ENCODE measurements at places on chromosomes 4 and X. TPM values are rescaled to one million over a fixed set of nuclear protein-coding genes. Genes with fewer than 3 reads are reported as not detected.

Gene SLC25A53
- total RNA-seq, result 17.1 TPM

Gene TLR1
- 50.8 TPM for total RNA-seq

Gene HTR2C
- not detected for total RNA-seq

Gene HSD17B13
- total RNA-seq, result 0.39 TPM

Gene SPANXC
- total RNA-seq, result not detected

Gene ASB9
- not detected for total RNA-seq

Gene ANAPC4
- 52.6 TPM for total RNA-seq

GRCh38 chrX:125202591-125203248 is 117.0 kb upstream of the TEX13C start:
- H3K4me1 ChIP-seq, result no peaks in the 10 kb centered on the region
- no peak overlapping the region for H3K4me3 ChIP-seq
- no peak overlapping the region for H3K27ac ChIP-seq
- H3K36me3 ChIP-seq, result no peaks in the 10 kb centered on the region
- DNase-seq, result no peak

- no peaks in the 10 kb centered on the region for H3K36me3 ChIP-seq
- H3K27me3 ChIP-seq, result no peaks in the 10 kb centered on the region
- no peak for DNase-seq
- no peak overlapping the region for H3K27ac ChIP-seq
- peaks cover 3% of the 10 kb centered on the region for H3K4me1 ChIP-seq
Observed at GRCh38 chr4:168787801-168788595, 222.1 kb downstream of the CBR4 start.

DNA sequence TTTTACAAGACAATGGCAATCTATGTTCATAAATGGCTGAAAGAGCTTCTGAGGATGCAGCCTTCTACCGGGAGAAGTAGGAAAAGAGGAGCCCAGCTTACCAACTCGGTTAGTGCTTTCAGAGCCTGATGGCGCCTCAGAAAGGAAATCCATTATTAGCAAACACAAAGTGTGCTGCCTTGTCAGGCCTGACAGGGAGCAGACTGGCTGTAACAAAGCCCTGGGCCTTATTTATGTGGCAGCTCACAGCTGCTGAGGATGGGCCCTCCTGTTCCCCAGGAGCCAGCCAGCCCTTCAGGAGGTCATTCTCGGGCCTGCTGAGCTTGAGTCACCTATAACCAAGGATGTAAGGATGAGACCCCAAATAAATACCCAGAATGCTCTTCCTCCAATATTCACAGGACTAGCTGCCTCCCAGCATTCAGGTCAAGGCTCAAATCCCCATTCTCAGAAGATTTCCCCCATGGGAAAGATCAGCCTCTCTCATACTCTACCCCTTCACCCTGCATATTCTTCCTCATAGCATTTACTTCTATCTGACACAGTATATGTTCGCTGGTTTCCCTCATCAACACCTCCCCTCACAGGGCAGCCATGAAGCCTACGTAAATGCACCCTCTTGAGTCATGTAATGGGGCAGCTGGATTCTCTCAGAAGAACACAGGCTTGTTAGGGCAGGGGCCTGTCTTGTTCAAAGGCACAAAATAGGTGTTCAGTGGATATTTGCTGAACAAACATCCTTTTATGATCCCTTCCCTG is 227.0 kb upstream of the RASGEF1B start:
- H3K4me1 ChIP-seq, result no peaks in the 10 kb centered on the region
- no peaks in the 10 kb centered on the region for H3K27me3 ChIP-seq
- no peak for DNase-seq
- no peak overlapping the region for H3K27ac ChIP-seq
- H3K4me3 ChIP-seq, result no peak overlapping the region
- H3K36me3 ChIP-seq, result no peaks in the 10 kb centered on the region

GRCh38 chrX:13571136-13571535 is 1.7 kb downstream of the EGFL6 start:
- peaks cover 9% of the 10 kb centered on the region for H3K4me1 ChIP-seq
- H3K27me3 ChIP-seq, result no peaks in the 10 kb centered on the region
- no peak for DNase-seq

DNA sequence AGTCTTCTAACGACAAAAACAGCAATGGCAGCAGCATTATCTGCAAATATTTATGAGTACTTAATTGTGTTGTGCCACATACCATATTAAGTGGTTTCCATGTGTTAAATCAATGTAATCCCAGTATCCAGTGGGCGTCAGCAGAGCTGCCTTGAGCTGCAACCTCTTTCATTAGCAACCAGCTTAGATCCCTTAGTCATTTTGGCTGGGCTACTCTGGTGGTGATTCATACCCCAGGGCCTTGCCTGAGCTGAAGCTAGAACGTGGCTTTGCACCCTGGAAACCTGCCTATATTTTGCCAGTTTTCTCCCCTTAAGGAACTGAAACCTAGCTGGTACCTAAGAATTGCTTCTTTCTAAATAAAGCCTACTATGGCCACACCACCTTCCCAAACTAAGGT is 474.3 kb upstream of the FTHL17 start:
- no peaks in the 10 kb centered on the region for H3K36me3 ChIP-seq
- DNase-seq, result no peak
- H3K27ac ChIP-seq, result no peak overlapping the region
- H3K4me3 ChIP-seq, result no peak overlapping the region

GRCh38 chrX:66602381-66602938 is 36.4 kb downstream of the EDA2R start:
- H3K4me3 ChIP-seq, result no peak overlapping the region
- H3K36me3 ChIP-seq, result no peaks in the 10 kb centered on the region
- H3K4me1 ChIP-seq, result peaks cover 14% of the 10 kb centered on the region
- no peak for DNase-seq
- H3K27me3 ChIP-seq, result no peaks in the 10 kb centered on the region

- H3K27me3 ChIP-seq, result no peaks in the 10 kb centered on the region
- H3K4me3 ChIP-seq, result no peak overlapping the region
- H3K4me1 ChIP-seq, result no peaks in the 10 kb centered on the region
- no peaks in the 10 kb centered on the region for H3K36me3 ChIP-seq
Observed at GRCh38 chrX:31128855-31129254, 57.0 kb upstream of the FTHL17 start.

- no peak overlapping the region for H3K4me3 ChIP-seq
- H3K27me3 ChIP-seq, result peaks cover 8% of the 10 kb centered on the region
- no peaks in the 10 kb centered on the region for H3K36me3 ChIP-seq
- DNase-seq, result no peak
- no peaks in the 10 kb centered on the region for H3K4me1 ChIP-seq
Observed at GRCh38 chr4:163175971-163176958, 9.6 kb upstream of the NAF1 start.

- H3K36me3 ChIP-seq, result no peaks in the 10 kb centered on the region
- peak; percentile 23 for DNase-seq
- H3K4me1 ChIP-seq, result peaks cover 15% of the 10 kb centered on the region
- no peak overlapping the region for H3K27ac ChIP-seq
- no peak overlapping the region for H3K4me3 ChIP-seq
Observed at GRCh38 chrX:115894087-115894486, 276.5 kb upstream of the AGTR2 start.

DNA sequence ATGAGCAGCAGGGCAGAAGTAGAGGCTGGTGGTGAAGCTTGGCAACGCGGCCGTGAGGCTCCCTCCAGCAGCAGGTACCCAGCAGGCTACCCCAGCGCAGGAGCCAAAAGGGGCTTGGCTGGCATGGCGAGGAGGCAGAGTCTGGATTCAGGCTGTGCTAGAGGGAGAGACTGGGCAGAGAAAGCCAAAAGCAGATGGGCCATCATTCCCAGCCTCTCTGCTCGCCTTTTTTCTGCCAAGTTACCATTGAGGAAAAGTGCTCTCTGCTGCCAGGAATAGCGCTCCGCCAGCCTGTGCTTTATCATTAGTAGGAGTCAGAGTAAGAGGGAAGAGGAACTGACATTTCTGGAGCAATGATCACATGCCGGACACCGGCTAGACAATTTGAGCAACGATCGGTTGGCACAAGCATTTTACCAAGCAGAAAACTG is 28.7 kb upstream of the MAP3K15 start:
- no peaks in the 10 kb centered on the region for H3K27me3 ChIP-seq
- H3K4me3 ChIP-seq, result no peak overlapping the region
- H3K4me1 ChIP-seq, result no peaks in the 10 kb centered on the region
- DNase-seq, result no peak
- no peak overlapping the region for H3K27ac ChIP-seq

DNA sequence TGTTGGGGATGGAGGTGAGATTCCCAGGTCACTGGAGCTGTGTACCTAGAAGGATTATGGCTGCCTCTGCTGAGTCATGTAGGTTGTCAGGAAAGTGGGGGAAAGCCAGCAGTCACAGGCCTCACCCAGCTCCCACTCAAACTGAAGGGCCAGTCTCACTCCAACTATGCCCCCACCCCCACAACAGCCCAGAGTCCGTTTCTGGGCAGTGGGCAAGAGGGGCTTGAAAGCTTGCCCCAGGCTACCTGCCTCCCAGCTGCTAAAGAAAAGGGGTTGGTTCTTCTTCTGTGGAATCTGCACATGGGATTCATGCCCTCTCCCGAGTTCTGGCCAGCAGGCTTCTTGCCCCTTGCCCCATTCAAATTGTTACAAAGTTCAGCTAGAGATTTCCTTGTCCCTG is 116.0 kb upstream of the PGRMC2 start:
- H3K4me3 ChIP-seq, result no peak overlapping the region
- H3K36me3 ChIP-seq, result no peaks in the 10 kb centered on the region
- no peaks in the 10 kb centered on the region for H3K27me3 ChIP-seq
- no peaks in the 10 kb centered on the region for H3K4me1 ChIP-seq
- H3K27ac ChIP-seq, result no peak overlapping the region

DNA sequence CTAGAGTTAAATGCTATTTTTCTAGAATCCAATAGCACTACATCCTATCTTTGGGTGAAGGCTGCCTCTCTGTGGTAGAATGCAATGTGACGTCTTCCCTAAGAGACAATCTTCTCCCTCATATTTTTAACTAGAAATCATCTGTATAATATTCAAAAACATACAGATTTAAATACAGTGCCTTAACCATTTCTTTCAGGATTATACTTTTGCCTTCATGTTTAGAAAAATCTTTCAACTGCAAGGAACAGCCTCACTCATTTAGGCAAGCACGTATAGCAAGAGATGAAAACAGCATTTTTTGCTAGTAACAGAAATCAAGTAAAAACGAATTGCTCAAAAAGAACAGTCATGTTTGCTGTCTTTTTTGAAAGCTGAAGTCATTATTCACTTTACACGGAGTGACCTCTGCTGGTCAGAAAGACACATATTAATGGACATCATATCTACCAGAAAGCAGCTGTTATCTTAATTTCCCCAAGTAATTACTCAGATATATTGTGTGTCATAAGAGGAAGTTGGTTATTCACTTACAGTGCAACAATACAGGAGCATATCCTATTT is 422.3 kb downstream of the STPG2 start:
- no peak for DNase-seq
- no peaks in the 10 kb centered on the region for H3K4me1 ChIP-seq
- H3K27ac ChIP-seq, result no peak overlapping the region
- no peak overlapping the region for H3K4me3 ChIP-seq

GRCh38 chr4:55834086-55834795 is 14.7 kb downstream of the EXOC1L start:
- no peaks in the 10 kb centered on the region for H3K36me3 ChIP-seq
- no peaks in the 10 kb centered on the region for H3K27me3 ChIP-seq
- H3K4me1 ChIP-seq, result no peaks in the 10 kb centered on the region
- no peak overlapping the region for H3K4me3 ChIP-seq
- H3K27ac ChIP-seq, result no peak overlapping the region

DNA sequence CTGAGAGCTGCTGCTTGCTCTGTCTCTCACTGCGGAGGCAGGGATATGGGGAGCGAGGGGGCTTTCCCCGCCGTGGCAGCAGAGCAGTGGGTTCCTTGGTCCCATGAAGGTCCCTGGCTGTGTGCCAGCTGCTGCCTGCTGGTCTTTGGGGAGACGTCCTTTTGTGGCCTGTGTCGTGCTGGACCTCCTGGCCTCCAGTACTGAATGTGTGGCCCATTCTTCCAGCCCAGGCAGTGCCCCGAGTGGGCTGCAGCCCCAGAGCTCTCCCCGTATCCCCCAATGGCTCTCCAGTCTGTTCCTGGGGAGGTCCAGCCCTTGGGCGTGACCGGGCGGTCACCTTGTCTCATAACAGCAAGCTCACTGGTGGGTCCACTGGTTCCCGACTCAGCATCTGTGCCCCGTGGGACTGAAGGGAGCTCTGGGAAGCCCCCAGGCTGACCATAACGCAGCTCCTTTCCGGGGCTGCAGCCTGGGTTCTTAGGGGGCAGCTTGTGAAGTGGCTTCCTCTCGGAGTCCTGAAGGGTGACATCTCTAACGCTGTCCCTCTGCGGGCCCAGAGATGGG is 115.6 kb downstream of the SMIM20 start:
- peaks cover 6% of the 10 kb centered on the region for H3K27me3 ChIP-seq
- no peak for DNase-seq
- H3K36me3 ChIP-seq, result no peaks in the 10 kb centered on the region
- no peak overlapping the region for H3K27ac ChIP-seq

GRCh38 chrX:14039344-14039743 is 9.7 kb upstream of the GEMIN8 start:
- DNase-seq, result peak; percentile 70
- no peak overlapping the region for H3K27ac ChIP-seq
- no peaks in the 10 kb centered on the region for H3K4me1 ChIP-seq
- H3K4me3 ChIP-seq, result no peak overlapping the region

DNA sequence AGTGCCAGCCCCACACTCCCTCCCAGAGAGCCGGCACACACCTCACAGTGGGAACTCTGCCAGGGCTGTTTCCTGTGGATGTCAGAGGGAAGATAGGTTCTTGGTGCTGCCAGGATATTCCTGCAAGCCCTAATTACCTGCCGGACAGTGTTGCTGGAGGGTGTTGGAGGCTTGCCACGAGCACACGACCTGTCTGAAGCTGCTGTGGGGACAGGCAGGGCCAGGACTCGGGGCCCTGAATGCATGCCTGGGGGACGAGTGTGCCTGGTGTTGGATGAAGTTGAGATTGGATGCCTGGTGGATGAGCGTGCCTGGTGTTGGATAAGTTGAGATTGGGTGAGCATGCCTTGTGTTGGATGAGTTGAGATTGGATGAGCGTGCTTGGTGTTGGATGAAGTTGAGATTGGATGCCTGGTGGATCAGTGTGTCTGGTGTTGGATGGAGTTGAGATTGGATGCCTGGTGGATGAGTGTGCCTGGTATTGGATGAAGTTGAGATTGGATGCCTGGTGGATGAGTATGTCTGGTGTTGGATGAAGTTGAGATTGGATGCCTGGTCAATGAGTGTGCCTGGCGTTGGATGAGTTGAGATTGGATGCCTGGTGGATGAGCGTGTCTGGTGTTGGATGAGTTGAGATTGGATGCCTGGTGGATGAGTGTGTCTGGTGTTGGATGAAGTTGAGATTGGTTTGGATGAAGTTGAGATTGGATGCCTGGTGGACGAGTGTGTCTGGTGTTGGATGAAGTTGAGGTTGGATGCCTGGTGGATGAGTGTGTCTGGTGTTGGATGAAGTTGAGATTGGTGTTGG is 23.2 kb upstream of the UVSSA start:
- H3K27me3 ChIP-seq, result no peaks in the 10 kb centered on the region
- no peak overlapping the region for H3K27ac ChIP-seq
- H3K36me3 ChIP-seq, result peaks cover 49% of the 10 kb centered on the region
- no peak for DNase-seq
- no peak overlapping the region for H3K4me3 ChIP-seq

- H3K4me1 ChIP-seq, result peaks cover 25% of the 10 kb centered on the region
- no peak for DNase-seq
- H3K27ac ChIP-seq, result no peak overlapping the region
- H3K27me3 ChIP-seq, result no peaks in the 10 kb centered on the region
- no peaks in the 10 kb centered on the region for H3K36me3 ChIP-seq
Observed at GRCh38 chr4:171639540-171639939, 173.7 kb upstream of the GALNTL6 start.
